Activated CD4-positive, alpha-beta T cell treated with anti-CD3 and anti-CD28 coated beads, Interleukin-2, amount 10 ng/mL, durations not matched to agents 7 days and 5 days (primary cell): ENCODE measurements at places on chromosomes 6 and 20. TPM values are rescaled to one million over a fixed set of nuclear protein-coding genes. Genes with fewer than 3 reads are reported as not detected.
A peak's percentile ranks its signal among the peaks of the same experiment; 100 is the strongest.

Gene TP53TG5
- not detected for total RNA-seq

Gene WFDC12
- not detected for total RNA-seq

DNA sequence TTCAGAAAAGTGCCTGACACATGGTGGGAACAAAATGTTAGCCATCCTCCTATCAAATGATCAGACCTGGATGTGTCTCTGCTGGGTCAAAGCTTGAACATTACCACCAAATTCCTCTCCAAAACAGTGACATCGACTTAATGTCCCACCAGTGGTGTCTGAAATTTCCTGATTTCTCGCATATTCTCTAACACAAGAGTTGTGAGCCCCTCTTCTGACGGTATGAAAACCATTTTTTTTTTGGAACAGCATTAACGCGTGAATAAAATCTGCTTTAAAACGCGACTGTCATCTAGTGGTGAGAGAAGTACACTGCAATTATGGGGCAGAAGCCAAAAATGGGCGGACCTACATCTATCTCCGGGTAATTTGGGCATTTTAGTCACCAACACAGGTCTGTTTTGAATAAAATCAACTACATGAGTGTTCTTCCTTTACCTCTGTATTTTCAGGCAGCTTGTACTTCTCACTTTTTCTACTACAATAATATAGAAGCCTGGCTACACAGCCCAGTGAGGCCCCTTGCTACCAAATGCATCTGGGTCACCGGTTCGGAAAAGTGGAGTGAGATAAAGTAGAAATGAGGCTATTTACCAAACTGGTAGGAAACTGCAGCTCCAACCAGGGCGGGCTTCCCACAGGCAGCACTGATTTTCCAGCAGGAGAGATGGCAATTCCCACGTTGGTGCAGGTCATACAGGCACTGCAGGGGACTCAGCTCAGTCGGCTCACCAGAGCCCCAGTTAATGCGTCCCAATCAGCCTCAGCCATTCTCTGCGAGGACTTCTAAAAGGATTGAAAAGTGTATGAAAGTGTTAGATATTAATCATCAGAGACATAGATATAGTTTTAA is 27.4 kb downstream of the MGME1 start:
- DNase-seq: peak; percentile 63

DNA sequence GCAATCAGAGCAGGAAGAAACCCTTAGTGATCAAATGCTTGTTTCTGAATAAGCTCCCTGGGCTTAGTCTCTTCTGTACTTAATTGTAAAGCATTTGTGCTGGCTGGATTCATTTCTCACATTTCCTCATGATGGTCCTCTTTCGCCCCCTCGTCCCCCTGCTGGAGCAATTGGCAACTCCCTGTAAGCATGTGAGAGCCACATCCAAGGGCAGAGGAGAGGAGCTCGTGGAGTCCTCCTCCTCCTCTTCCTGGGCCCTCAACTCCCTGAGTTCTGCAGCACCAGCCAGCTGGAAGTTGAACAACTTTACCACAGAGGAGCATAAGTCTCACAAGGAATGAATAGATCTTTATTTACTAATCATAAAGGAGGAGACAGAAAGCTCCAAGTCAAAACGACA is 12.6 kb downstream of the ANKEF1 start:
- DNase-seq: no peak

- no peak for DNase-seq
Measured at GRCh38 chr20:41247523-41248367, 69.8 kb downstream of the ZHX3 start.

Gene TGM3
- total RNA-seq: not detected

DNA sequence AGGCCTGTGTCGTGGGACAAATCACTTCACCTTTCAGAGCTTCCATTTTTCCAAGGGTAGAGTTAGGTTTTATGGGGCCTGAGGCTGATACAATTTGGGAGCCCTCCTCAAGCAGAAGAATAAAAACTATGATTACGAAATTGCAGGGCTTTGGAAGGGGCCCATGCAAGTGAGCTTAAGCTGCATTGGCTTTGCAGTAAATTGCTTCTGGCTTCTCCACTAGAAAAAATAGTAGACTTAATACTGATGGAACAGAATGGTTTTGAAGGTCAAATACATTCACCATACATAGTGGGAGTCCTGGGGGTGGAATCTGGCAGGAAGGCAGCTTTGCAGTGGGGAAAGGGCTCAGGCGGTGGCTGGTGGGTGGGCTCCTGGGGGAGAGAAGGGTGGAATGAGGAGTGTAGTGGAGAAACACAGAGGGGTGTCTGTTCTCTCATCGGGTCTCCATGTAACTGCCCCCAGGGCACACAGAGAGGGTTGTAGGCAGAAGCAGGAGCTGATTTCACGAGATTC is 55.9 kb upstream of the RNF24 start:
- no peak for DNase-seq

- no peak for DNase-seq
Measured at GRCh38 chr20:16018881-16019280, 554.4 kb downstream of the KIF16B start.

Gene BMP2
- not detected for total RNA-seq

DNA sequence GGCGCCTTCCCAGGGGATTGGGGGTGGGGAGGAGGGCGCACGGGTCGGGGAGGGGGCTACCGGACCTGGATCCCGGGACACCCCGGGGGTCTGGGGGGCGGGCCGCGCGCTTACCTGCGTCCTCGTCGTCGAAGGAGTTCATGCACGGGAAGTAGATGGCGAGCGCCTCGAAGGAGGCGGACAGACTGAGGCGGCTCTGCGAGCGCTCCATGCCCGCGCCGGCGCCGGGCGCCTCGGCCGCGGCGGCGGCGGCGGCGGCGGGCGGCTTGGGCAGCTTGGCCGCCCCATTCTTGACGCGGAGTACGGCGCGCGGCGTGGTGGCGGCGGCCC is 320 bp downstream of the RIMS4 start:
- no peak for DNase-seq

Gene DBNDD2
- total RNA-seq: 9.0 TPM

Gene SLC22A7
- not detected for total RNA-seq

Gene SIGLEC1
- total RNA-seq: not detected

Gene ADAM33
- not detected for total RNA-seq

GRCh38 chr6:5084781-5085647 is at the start of gene PPP1R3G:
PPP1R3G (plus strand) TSS chr6:5085341; CDS start chr6:5085486, 145 bp downstream.
- no peak for DNase-seq

DNA sequence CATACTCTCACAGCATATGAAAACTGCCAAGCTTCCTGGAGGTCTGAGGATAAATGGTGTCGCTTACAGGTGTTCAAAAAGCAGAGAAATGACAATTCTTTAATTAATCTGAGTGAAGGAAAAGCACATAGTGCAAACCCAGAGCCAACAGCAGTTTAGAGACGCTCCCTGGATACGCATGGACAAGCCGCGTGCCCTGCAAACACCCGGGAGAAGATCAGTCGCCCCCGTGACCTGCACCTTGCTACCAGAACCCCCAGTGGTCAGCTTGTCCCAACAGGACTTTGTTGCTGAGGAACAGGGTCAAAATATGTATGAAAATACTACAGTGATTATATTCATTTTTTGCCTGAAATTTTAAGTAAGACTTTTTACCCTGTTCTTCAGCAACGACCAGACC is 93.9 kb downstream of the PSMG4 start:
- DNase-seq: no peak

- no peak for DNase-seq
Measured at GRCh38 chr6:7624796-7625710, 35.1 kb downstream of the SNRNP48 start.

- DNase-seq: no peak
Measured at GRCh38 chr6:150230832-150231524, 88.1 kb downstream of the PPP1R14C start.

Gene ZC2HC1B
- not detected for total RNA-seq

Gene AHCY
- 59.9 TPM for total RNA-seq
